Activated CD8-positive, alpha-beta memory T cell treated with anti-CD3 and anti-CD28 coated beads for 48 hours (primary cell): ENCODE measurements at places on chromosomes 4 and X.

- DNase-seq: no peak
These were observed 180.0 kb downstream of the NKX6-1 start for GRCh38 chr4:84319124-84319523.

DNA sequence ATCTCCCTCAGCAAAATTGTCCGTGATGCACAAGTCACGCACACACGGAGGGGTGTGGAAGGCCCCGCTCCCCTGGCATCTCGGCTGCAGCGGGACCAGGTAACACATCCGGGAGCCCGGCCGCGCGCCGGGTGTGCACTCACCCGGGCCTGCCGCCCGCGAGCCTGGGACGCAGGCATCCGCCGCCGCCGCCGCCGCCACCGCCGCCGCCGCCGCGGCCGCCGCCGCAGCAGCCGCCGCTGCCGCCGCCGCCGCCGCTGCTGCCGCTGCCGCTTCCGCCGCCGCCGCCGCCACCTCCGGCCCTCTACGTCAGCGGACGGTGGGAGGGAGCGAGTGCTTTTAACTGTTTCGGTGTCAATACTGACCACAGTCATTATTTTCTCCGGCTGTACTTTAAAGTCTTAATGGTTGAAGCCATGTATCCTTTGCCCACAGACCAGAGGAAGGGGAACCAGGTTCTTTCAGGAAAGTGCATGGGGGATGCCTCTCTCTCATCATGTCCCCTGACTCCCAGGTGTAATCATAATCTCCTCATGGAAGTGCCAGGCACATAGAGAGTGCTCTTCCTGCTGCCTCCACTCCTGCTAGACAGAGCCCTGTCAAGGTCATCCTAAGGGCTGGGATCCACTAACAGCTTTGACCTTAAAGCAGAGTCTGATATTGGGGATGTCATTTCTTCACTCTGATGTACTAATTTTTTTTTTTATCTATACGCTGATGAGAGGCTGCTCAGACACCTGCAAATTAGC is 38.0 kb downstream of the MAGEE2 start:
- DNase-seq: peak; percentile 0

GRCh38 chr4:53432528-53433424 is 55.3 kb downstream of the FIP1L1 start:
- no peak for DNase-seq

GRCh38 chrX:122565952-122566351 is 618.1 kb upstream of the GRIA3 start:
- no peak for DNase-seq

GRCh38 chrX:22134681-22135080 is 102.6 kb downstream of the PHEX start:
- no peak for DNase-seq

- DNase-seq: no peak
These were observed 55.1 kb upstream of the BCOR start for GRCh38 chrX:40152741-40153344.

DNA sequence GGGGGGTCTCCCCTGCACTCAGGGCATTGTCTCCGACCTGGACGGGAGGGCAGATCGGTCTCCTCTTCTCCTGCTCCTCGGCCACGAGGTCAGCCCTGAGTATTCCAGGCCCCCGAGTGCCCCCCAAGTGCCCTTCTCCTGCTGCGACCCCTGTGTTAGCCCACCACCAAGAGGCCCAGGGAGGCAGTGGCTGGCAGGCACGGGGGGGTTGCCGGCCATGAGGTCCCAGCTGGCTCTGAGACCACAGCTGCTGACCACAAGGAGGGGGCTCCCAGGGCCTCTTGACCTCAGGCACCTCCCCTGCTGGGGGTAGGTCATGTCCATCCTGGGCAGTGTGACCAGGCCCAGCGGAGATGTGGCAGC is 186.1 kb upstream of the PSAPL1 start:
- DNase-seq: no peak
